Glutamatergic neuron (in vitro differentiated cells): ENCODE measurements at places on chromosomes 7 and 10. TPM values are rescaled to one million over a fixed set of nuclear protein-coding genes. Genes with fewer than 3 reads are reported as not detected.

DNA sequence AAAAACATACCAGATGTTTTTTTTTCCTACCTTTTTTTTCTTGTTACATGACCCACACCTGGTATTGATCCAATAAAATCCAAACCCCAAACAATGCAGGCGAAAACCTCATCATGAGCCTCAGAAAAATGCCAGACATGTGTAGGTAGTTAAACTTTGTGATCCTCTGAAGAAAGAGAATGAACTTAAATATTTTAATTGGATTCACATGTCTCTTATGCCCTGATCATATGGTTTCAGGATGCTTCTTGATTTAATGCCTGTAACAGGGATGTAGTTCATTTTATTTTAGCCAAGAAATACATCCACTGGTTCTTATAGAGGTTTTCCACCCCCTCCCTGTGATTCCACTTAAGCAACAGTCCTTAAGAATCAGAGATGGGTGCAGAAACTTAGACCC is 451.6 kb downstream of the TYW1 start:
- H3K36me3 ChIP-seq, result peaks cover 4% of the 10 kb centered on the region
- H3K4me3 ChIP-seq, result no peak overlapping the region
- H3K27ac ChIP-seq, result no peak overlapping the region
- DNase-seq, result no peak
- H3K4me1 ChIP-seq, result peaks cover 3% of the 10 kb centered on the region
- H3K27me3 ChIP-seq, result no peaks in the 10 kb centered on the region

Gene PTF1A
- not detected for total RNA-seq

Gene RASSF4
- total RNA-seq, result 137 TPM

Gene TMEM178B
- 49.8 TPM for total RNA-seq

Gene AQP1
- total RNA-seq, result not detected

Gene CHST15
- 2.4 TPM for total RNA-seq

GRCh38 chr10:74746813-74747212 is 79.6 kb upstream of the KAT6B start:
- H3K4me1 ChIP-seq, result no peaks in the 10 kb centered on the region
- no peak for DNase-seq
- no peaks in the 10 kb centered on the region for H3K36me3 ChIP-seq
- no peak overlapping the region for H3K27ac ChIP-seq
- no peaks in the 10 kb centered on the region for H3K27me3 ChIP-seq
- no peak overlapping the region for H3K4me3 ChIP-seq

- DNase-seq, result no peak
- H3K36me3 ChIP-seq, result no peaks in the 10 kb centered on the region
- H3K4me3 ChIP-seq, result peak overlapping the region; percentile 43
Measured at GRCh38 chr10:86518781-86519180, 2.8 kb downstream of the WAPL start.

- no peaks in the 10 kb centered on the region for H3K4me1 ChIP-seq
- DNase-seq, result no peak
- no peak overlapping the region for H3K4me3 ChIP-seq
- H3K36me3 ChIP-seq, result no peaks in the 10 kb centered on the region
- H3K27me3 ChIP-seq, result peaks cover 1% of the 10 kb centered on the region
- no peak overlapping the region for H3K27ac ChIP-seq
Measured at GRCh38 chr7:116306409-116307048, 96.2 kb downstream of the TES start.

Gene POP7
- total RNA-seq, result 35.8 TPM

Gene LIPN
- total RNA-seq, result not detected

DNA sequence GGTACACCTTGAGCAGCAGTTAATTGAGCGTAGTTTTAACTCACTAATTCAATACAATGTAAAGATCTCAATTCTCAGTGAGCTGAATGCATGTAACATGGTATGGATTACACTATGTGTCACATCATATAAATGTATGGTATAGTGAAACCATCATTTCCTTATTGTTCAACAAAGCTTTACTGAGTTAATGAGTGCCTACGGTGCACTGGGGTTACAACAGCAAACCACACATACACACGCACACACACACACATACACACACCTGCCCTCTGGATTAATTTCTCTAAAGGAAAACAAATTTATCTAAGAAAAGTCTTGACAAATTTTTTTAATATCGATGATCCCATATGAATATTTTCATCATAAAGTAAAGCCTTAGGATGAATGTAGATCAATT is 369.1 kb downstream of the MALRD1 start:
- H3K27ac ChIP-seq, result no peak overlapping the region
- no peak for DNase-seq
- no peak overlapping the region for H3K4me3 ChIP-seq
- no peaks in the 10 kb centered on the region for H3K27me3 ChIP-seq
- H3K4me1 ChIP-seq, result no peaks in the 10 kb centered on the region
- no peaks in the 10 kb centered on the region for H3K36me3 ChIP-seq

Gene ATP6V0A4
- total RNA-seq, result not detected

- no peak overlapping the region for H3K4me3 ChIP-seq
- peaks cover 20% of the 10 kb centered on the region for H3K4me1 ChIP-seq
Measured at GRCh38 chr10:86900955-86901354, 56.5 kb downstream of the MMRN2 start.

DNA sequence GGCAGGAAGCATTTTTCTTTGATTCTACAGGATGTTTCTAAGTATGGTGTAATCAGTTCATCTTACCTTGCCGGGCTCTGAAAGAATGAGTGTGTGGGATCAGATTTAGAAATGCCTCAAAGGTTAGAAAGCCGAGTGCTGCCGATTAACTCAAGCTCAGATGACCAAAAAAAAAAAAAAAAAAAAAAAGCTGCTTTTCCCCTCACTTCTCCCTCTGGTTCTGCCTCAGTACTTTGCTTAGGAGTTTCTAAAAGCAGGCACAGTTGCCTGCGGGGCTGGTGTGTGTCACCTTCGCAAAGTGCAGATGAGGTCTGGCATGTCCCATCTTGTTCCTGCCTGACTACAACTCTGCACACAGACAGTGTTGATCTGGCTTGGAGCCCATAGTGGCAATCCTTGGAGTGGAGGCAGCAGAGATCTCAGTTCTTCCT is 47.0 kb downstream of the KIAA1217 start:
- DNase-seq, result no peak
- H3K27ac ChIP-seq, result no peak overlapping the region
- peaks cover 2% of the 10 kb centered on the region for H3K27me3 ChIP-seq
- H3K36me3 ChIP-seq, result no peaks in the 10 kb centered on the region
- H3K4me1 ChIP-seq, result peaks cover 9% of the 10 kb centered on the region
- no peak overlapping the region for H3K4me3 ChIP-seq

Gene CUL2
- 45.5 TPM for total RNA-seq

DNA sequence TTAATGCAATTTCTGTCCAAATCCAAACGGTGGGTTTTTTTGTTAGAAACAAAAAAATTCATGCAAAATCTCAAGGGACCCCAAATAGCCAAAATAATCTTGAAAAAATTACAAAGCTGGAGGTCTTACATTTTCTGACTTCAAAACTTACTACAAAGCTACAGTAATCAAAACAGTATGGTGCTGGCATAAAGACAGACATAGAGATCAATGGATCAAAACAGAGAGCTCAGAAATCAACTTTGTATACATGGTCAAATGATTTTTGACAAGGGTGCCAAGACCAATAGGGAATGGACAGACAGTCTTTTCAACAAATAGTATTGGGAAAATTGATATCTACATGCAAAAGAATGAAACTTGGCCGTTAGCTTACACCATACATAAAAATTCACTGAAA is 21.7 kb upstream of the CYP3A4 start:
- no peak overlapping the region for H3K4me3 ChIP-seq
- DNase-seq, result no peak
- peaks cover 3% of the 10 kb centered on the region for H3K27me3 ChIP-seq

DNA sequence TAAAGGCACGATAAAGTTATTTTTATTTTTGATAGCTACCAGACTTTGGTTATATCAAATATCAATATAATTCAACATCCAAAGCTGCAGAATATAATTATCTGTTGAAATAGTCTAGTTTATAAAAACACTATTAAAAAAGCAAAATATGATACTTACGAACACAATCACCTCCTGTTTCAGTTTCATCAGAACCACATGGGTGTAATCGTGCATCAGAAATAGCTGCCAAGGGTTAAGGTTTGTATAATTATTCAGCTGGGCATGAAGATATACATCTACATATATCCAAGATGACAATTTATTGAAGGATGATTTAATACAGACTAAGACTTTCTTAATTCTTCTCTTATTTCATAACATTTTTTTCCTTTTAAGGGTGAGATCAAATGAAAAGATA is 20.3 kb downstream of the VWDE start:
- no peak overlapping the region for H3K4me3 ChIP-seq
- H3K27me3 ChIP-seq, result peaks cover 5% of the 10 kb centered on the region
- H3K27ac ChIP-seq, result no peak overlapping the region
- peaks cover 32% of the 10 kb centered on the region for H3K4me1 ChIP-seq
- no peaks in the 10 kb centered on the region for H3K36me3 ChIP-seq
- DNase-seq, result no peak

Gene NHLRC2
- 23.5 TPM for total RNA-seq

- no peak for DNase-seq
- H3K36me3 ChIP-seq, result peaks cover 13% of the 10 kb centered on the region
- H3K4me1 ChIP-seq, result peaks cover 3% of the 10 kb centered on the region
- no peak overlapping the region for H3K27ac ChIP-seq
Measured at GRCh38 chr10:131267814-131268095, 43.8 kb downstream of the TCERG1L start.

Gene MYO1G
- total RNA-seq, result 0.54 TPM

Gene TSPAN13
- 81.1 TPM for total RNA-seq

- no peaks in the 10 kb centered on the region for H3K36me3 ChIP-seq
- H3K27me3 ChIP-seq, result peaks cover 12% of the 10 kb centered on the region
- no peak overlapping the region for H3K4me3 ChIP-seq
- peaks cover 19% of the 10 kb centered on the region for H3K4me1 ChIP-seq
Measured at GRCh38 chr10:86261941-86262687, 104.5 kb downstream of the GRID1 start.

Gene LRRC17
- total RNA-seq, result 0.34 TPM

DNA sequence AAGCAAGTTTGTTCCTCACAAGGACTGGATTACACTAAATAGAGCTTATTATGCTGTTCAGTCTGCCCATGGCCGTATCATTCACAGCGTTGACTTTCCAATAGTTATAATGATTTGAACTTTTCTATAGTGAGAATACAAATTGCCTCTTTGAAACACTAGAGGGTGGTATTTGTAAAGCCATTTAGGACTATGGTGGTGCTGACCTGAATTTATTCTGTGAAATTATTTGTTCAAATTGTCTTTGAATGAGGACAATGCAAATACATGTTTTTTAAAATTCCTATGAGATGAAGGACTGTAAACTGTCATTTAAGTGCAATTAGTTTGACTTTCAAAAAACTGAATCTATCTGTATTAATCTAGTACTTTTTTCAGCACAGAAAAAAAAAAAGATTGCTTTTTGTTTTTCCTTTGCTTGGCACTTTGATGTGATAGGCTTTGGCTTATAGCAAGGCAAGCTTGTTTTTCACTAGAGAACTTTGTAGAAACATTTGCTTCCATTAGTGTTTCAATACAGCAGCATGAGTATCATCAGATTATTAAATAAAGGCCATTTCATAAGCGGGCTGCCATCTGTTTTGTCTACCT is 122.7 kb upstream of the TMEM229A start:
- no peaks in the 10 kb centered on the region for H3K4me1 ChIP-seq
- H3K36me3 ChIP-seq, result no peaks in the 10 kb centered on the region

Gene TMEM229A
- total RNA-seq, result not detected

DNA sequence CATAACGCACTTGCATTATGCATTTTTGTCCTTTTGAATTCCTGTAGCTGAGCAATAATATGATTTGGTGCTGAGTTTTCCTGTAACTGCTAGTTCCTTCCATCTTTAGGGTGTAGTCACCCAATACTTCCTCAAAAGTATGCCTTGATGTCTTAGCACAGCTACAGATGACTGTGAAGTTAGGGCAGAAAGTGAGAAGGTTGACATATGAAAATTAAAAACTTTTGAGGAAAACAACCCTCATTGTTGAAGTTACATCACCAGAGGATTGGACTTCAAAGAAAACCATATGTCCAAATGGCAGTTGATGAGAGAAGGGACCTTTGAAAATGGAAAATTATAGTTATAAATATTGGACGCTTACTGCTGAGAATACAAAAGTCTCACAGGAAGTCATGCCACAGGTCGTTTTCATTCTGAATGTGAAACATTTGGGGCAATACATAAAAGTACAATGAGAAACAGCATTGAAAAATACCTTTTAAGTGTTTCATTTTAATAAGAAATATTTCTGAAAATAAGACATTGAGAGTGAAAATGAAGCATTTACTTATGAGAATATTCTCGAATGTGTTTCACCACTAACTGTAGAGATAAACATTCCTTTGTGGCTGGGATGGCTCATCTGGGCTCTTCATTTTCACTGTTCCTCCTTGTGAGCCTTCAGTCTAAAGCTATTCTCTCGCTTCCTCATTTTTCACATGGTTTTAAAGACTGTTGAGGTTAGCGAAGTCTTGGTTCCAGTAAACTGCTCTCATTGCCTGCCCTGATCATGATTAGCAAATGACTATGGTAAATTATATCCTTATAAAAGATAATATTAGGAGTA is 61.4 kb upstream of the NME8 start:
- no peaks in the 10 kb centered on the region for H3K4me1 ChIP-seq
- H3K27me3 ChIP-seq, result peaks cover 3% of the 10 kb centered on the region
- no peak overlapping the region for H3K27ac ChIP-seq

DNA sequence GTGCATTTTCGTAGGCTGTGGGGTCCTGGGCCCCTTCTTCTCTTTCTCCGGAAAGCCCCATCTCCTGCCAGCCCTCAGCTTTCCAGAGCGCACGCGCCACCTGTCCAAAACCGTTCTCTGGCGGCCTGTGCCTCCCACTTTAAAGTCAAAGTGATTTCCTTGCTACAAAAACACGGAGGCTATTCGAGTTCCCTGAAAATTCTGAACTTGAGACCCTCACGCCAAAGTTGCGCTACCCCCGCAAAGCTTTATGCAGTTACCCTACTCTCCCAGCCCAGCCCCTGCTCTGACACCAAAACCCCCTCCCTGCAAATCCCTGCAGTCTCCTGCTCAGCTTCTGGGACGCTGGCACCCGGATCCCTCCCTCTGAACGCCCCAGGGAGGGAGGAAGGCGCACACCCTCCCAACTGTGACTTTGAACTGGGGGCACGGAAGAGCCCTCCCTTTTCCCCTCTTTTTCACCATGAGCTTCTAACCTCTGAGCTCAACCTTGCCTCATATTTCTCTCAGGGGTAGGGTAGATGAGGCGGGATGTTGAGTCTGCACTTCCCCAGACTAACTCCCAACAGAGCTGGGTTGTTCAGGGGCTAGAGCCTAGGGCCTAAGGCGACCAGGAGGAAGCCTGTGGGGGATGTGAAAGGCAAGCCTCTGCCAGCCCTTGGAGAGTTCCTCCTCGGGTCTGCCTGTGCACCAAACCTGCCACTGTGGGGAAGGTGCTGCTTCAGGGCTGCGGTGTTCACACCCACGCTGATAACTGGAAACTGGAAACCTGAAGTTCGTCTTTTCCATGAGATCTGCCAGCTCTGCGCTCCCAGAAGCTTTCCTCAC is 2.7 kb upstream of the PAX4 start:
- no peaks in the 10 kb centered on the region for H3K36me3 ChIP-seq
- no peak for DNase-seq
- H3K27ac ChIP-seq, result no peak overlapping the region
- H3K4me1 ChIP-seq, result peaks cover 8% of the 10 kb centered on the region
- H3K27me3 ChIP-seq, result peaks cover 10% of the 10 kb centered on the region
- H3K4me3 ChIP-seq, result peak overlapping the region; percentile 81
